Caudate nucleus (tissue), 63 donors: ENCODE measurements at places on chromosomes 1 and 21.

DNA sequence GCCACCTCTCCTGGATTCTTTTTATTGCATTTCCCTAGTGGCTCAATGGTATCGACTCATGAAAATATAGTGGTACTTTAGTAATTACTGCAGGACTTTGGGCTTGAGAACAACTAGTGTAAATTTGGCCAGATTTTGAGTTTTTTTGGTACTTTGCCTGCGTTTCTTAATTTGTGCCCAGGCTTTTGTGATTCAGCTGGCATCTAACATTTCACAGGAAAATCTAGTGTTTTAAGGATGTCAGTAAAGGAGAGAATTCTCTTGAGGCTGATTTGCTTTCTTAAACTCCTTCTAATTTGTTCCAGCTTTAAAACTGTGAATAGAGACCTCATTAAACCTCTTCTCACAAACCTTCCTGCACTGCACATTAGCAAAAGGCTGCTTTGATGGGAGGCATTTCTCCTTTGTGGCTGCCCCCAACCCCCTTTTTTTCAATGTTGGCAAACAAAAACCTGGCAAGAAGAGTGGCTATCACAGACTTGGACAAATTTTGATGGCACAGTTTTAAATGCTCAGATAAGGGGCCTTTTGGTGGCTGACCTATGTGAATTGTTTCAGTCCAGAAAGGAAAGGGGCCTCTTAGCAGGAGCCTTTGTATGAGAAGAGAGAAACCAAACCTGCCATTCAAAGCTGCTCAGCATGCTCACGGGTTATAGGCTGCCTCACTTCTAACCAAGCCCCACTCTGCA is 113.4 kb upstream of the RAVER2 start:
- no peak for DNase-seq

GRCh38 chr21:32055305-32055704 is 182.5 kb downstream of the HUNK start:
- no peak for DNase-seq

DNA sequence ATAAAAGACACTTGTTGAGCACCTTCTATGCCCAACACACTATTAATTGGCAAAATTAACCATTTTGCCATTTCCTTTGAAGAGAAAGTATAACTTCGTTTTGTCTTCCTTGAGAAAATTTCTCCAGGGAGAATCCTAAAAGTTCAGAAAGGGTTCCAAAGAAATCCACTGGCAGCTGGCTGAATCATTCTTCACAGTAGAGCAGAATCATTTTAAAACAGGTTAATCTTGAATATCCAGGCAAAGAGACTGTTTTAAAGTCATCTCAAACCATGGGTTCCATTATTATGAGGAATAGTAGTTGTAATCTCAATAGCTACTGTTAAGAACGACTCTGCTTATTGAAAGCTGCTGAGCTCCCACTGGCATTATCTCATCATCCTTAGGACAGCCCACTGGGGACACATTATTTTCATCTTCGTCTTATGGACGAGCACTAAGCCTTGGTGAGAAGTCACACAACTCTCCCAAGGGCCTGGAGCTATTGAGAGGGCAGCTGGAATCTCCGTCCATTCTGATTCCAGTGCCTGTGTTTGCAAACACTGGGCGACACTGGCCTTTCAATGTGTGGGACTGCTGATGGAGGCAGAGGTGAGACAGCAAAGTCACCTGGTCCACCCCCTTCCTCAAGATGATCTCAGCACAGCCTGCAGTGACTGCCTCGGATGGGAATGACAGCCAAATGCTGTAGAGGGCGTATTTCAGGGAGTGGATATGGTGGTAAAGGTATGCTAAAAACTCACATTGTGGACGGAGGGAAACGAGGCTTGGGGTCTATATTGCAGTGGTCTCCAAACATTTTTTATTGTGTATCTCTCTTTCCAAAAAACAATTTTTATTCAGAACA is 15.3 kb upstream of the PGBD5 start:
- DNase-seq, result no peak

- DNase-seq, result no peak
Measured at GRCh38 chr1:5911871-5912271, 80.4 kb downstream of the NPHP4 start.

GRCh38 chr1:197868751-197869489 is 33.5 kb upstream of the C1orf53 start:
- DNase-seq, result no peak

- DNase-seq, result no peak
Measured at GRCh38 chr1:174391716-174392115, 56.0 kb upstream of the GPR52 start.

DNA sequence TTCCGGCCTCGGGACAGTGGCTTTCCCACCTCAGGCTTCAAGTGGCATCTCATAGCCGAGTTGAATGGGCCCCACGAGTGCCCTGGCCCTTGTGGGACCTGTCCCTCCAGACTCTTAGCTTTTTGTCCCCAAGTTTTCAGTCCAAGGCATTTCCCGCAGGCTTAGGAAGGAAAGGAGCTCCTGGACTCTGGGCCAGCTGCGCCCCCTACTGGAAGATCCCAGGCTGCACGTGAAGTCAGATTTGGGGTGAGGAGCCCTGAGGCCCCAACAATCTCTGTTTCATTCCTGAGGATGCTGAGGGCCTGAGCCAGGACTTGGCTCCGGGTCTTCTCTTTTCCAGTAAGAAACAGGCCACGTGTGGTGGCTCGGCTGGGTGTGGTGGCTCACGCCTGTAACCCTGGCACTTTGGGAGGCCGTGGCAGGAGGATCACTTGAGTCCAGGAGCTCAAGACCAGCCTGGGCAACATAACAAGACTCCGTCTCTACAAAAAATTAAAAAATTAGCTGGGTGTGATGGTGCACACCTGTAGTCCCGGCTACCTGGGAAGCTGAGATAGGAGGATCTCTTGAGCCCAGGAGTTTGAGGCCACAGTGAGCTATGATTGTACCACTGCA is 67.4 kb downstream of the ARHGEF10L start:
- peak; percentile 22 for DNase-seq

DNA sequence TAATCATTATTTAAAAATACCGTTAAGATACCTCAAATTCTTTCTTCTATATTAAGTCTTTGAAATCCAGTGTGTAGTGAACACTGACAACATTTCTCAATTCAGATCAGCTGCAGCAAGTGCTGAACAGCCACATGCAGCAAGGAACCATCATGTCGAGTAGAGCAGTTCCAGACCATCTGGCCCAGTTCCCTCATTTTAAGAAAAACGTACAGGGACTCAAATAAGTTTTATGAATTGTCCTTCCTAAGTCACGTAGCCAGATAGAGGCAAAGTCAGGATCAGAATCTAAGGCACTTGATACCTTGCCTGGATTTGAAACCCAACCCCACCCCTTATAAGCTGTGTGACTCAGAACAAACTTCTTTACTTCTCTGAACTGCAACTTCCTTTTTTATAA is 132.4 kb downstream of the PROX1 start:
- DNase-seq, result no peak
